DND-41 (cell line): ENCODE measurements at places on chromosomes 7 and 10.

DNA sequence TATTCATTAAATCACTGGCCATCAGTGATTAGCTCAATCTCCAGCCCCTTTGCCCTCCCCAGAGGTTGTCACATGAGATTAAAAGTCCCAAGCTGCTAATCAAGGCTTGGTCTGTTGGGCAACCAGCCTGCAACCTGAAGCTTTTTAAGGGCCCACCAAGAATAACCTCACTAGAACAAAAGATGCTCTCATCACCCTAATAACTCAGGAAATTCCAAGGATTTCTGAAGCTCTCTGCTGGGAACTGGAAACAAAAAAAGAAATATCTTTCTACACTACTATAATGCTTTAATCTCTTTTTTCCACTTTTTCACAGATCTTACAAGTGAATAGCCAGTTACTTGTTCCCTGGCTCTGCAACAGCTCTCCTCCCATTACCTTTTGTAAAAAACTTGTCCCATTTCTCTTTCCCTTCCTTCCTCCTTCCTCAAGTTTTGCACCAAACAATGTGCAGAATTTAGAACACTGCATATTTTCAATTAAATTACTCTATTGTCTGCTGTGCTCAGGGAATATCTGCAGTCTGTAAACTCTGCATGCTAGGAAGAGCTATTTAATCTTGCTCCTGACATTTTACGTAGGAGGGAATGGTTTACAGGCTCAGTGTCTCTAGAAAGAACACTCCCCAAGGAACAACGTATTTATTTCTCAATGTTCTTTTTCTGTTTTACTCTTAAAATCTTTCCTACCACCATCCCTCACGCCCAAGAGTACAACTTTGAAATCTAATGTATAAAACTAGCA, 169.1 kb downstream of the IMMP2L start:
- H3K36me3 ChIP-seq: no peaks in the 10 kb centered on the region
- no peak overlapping the region for H3K27ac ChIP-seq
- no peak for DNase-seq

DNA sequence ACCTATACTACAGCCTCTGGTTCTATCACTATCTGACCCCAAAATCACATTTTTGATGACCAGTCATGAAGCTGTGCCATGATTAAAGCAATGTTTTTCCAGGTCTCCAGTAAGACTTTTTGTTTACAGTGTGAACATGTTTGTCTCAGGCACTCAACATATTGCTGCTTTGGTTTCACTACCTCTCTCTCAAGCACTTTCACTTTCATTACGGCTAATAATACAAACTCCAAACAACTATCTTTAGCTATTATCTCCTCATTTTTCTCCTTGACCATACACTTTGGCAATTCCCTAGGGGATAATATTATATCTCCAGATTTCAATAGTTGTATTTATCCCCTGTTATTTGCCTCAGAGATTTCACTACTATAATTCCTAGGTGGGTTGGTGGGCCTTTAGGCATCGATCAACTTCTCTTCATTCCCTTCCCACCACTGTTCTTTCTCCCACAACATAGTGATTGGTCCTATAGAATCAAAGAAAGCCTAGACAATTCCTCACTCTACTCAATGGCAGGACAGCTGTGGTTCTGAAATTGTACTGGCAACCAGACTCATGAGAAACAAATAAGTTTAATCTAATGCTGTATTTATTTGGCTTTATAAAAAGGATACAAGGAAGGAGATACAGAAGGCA, 261.4 kb upstream of the ZWINT start:
- H3K27ac ChIP-seq: no peak overlapping the region
- no peak for DNase-seq
- no peaks in the 10 kb centered on the region for H3K36me3 ChIP-seq
- H3K4me3 ChIP-seq: peak overlapping the region; percentile 37; the same call in 1 of the 2 replicates

- peaks cover 13% of the 10 kb centered on the region for H3K4me1 ChIP-seq
- H3K27me3 ChIP-seq: no peaks in the 10 kb centered on the region
- DNase-seq: no peak
- no peak overlapping the region for H3K4me3 ChIP-seq
Measured at GRCh38 chr7:44852590-44852989, 4.7 kb upstream of the H2AZ2 start.

DNA sequence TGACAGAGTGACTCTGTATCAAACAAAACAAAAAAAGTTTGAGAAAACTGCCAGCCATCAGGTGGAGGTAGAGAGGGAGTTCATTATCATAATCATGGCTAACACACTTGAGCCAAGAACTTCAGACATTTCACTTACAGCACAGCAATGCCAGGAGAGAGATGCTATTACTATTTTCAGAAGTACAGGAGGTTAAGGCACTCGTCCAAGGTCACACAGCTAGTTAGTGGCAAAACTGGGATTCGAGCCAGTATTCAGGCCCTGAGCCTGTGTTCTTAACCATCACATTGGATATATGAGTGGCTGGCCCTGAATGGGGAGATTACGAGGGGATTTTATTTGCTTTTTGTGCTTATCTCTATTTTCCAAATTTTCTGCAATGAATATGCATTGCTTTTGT, 24.8 kb upstream of the UNC5B start:
- H3K27me3 ChIP-seq: peaks cover 11% of the 10 kb centered on the region
- no peak overlapping the region for H3K27ac ChIP-seq
- H3K4me3 ChIP-seq: no peak overlapping the region

DNA sequence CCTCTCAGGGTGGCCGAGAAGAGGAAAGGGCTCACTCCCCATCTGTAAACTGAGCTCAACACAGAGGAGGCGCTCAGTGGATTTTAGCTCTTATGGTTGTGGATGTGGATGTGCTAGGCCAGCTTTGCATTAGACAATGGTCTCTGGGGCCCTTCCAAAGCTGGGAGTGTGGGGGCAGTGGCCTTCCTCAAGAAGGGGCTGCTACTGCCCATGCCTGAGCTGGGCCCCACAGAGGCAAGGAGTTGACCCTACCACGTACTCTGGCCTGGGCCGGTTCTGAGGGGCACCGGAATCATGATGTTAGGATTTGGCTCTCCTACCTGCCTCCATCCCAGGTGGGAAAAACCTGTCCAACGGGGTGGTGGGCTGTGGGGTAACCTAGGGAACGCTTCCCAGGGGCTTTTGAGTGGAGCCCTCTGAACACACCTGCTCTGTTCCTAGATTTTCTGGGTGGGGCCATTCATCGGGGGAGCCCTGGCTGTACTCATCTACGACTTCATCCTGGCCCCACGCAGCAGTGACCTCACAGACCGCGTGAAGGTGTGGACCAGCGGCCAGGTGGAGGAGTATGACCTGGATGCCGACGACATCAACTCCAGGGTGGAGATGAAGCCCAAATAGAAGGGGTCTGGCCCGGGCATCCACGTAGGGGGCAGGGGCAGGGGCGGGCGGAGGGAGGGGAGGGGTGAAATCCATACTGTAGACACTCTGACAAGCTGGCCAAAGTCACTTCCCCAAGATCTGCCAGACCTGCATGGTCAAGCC, 11.5 kb downstream of the AQP1 start:
- H3K27me3 ChIP-seq: no peaks in the 10 kb centered on the region
- DNase-seq: no peak
- H3K4me3 ChIP-seq: no peak overlapping the region
- H3K36me3 ChIP-seq: no peaks in the 10 kb centered on the region
- no peak overlapping the region for H3K27ac ChIP-seq

GRCh38 chr10:51394039-51394438, 305.4 kb downstream of the CSTF2T start:
- H3K4me1 ChIP-seq: no peaks in the 10 kb centered on the region
- H3K36me3 ChIP-seq: no peaks in the 10 kb centered on the region
- H3K4me3 ChIP-seq: no peak overlapping the region
- H3K27ac ChIP-seq: no peak overlapping the region
- DNase-seq: no peak
- no peaks in the 10 kb centered on the region for H3K27me3 ChIP-seq

GRCh38 chr10:74898201-74898976, 72.0 kb downstream of the KAT6B start:
- no peak overlapping the region for H3K27ac ChIP-seq
- H3K4me1 ChIP-seq: peaks cover 11% of the 10 kb centered on the region
- H3K4me3 ChIP-seq: no peak overlapping the region
- DNase-seq: peak; percentile 28

- H3K27ac ChIP-seq: peak overlapping the region; percentile 99
- peak overlapping the region; percentile 85 for H3K4me3 ChIP-seq
- no peak for DNase-seq
- H3K36me3 ChIP-seq: peaks cover 50% of the 10 kb centered on the region
- H3K27me3 ChIP-seq: no peaks in the 10 kb centered on the region
Measured at GRCh38 chr7:155298288-155298833, 683 bp downstream of the INSIG1 start.

- no peaks in the 10 kb centered on the region for H3K27me3 ChIP-seq
- H3K4me3 ChIP-seq: no peak overlapping the region
- DNase-seq: no peak
- H3K27ac ChIP-seq: no peak overlapping the region
Measured at GRCh38 chr10:122348512-122348911, 26.0 kb upstream of the PLEKHA1 start.

DNA sequence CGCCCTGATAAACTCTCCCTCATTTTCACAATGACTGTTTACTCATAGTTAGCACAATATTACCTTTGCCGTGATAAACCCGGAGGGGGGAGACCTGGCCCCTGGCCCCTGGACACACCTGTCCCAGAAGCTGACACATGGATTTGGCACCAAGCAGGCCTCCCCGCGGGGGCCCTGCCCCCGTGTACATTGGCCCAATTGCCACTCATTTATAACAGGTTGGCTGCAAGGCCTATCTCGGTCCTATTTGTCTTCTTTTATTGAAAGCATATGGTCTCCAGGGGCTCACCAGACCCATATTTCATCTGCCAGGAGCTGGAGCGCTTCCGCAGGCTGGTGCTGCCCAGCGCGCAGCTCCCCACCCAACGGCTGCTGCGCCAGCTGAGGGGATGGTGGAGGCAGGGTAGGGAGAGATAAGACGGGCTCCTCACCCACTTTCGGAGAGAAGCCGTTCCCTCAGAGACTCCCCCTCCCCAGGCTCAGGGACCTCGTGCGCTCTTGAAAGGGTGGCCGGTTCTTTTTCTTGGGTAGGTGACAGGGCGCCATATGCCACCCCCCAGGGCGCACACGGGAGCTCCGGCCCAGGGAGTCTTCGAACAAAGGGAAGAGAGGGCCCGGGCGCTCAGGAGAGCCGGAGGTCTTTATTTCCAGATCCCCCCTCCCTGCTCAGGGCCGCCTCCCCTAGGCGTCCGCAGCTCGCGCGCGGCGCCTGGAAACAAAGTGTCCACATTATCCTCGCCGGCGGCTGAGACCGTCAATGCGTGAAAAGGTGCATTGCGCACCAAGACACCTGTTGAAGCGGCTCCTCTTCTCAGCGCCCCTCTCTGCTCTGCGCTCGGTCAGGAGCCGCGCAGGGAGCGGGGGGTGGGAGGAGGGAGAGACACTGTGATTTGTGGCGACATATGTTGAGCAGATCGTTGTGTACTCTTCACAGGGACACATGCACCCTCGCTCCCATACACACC, 4.3 kb upstream of the NEUROG3 start:
- no peak overlapping the region for H3K27ac ChIP-seq
- H3K27me3 ChIP-seq: peaks cover 9% of the 10 kb centered on the region
- H3K36me3 ChIP-seq: no peaks in the 10 kb centered on the region
- H3K4me1 ChIP-seq: no peaks in the 10 kb centered on the region
- no peak for DNase-seq
- H3K4me3 ChIP-seq: no peak overlapping the region
